ENCODE measurements at places on chromosomes 6 and 20. TPM values are rescaled to one million over a fixed set of nuclear protein-coding genes. Genes with fewer than 3 reads are reported as not detected.
A peak's percentile ranks its signal among the peaks of the same experiment; 100 is the strongest.

HLA-DQA1 gene
- not detected for total RNA-seq

HS3ST5 gene
- total RNA-seq: not detected

DNA sequence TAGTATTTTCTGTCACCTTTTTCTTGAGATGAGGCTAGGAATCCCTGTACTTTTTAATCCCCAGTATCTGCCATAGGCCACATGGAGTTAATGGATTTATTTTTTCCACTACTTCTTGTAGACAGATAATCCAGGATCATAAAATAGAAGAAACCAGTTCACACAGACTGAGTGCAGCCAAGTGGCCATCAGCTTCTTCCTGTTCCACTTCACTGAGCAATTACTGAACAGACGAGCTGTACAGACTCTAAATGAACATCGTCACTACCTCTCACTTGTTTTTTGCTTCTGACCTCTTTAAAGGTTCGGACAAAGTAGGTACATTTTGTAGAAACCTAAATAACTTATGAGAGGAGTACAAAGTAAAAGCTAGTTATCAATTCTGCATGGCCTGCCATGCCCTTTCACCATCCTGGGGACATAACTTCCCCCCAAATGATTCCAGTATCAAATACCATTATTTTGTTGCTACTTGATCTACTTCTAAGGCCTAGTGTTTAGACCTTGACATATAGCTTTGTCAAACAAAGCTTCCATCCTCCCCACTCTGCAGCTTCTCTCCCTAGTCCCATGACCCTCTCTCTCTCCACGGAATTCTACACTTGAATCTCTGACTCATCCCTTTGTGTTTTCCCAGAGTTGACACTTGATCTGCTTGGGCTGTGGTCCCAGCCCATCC is 34.4 kb upstream of the ARHGAP18 start:
- no peak for DNase-seq

GRCh38 chr6:81613606-81614005 is 138.9 kb downstream of the TENT5A start:
- no peak for DNase-seq

GRCh38 chr6:166786704-166787293 is 159.7 kb upstream of the RPS6KA2 start:
- peak; percentile 61 for DNase-seq

DNA sequence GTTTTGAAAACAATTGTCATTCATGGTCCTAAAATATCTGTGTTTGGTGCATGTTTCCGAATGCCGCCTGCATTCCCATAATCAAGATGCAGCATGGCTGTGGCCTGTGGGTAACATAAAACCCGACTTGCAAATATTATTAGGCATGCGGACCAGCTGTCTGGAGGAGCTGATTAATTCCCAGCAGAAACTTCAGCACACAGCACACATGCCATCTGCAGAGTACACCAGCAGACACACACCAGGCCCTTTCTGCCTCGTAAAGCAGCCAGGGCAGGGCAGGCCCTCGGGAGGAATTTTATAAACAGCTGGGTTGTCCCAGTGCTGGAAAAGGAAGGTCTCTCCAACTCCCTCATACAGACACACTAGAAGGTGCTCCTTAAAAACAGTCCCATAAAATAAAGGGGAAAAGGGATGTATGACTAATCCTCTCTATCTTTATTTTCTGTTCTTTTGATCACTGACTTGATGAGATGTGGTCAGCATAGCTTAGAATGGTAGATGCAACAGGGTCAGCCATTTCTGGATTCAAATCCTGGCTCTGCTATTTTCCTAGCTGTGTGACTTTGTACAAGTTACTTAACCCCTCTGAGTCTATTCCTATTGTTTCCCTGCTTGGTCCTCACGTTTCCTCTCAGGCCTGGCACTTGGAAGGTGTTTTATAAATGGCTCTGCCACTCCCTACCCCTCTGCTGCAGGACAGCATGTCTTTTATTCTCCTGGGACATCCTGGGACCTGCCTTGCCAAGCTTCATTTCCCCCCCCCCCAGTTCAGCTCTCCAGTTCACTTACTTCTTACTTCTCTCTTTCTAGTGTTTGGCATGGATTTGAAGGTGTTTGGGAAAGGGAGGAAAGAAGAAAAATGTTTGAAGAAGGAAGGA is 85.9 kb upstream of the TRAF3IP2 start:
- DNase-seq: no peak

DNA sequence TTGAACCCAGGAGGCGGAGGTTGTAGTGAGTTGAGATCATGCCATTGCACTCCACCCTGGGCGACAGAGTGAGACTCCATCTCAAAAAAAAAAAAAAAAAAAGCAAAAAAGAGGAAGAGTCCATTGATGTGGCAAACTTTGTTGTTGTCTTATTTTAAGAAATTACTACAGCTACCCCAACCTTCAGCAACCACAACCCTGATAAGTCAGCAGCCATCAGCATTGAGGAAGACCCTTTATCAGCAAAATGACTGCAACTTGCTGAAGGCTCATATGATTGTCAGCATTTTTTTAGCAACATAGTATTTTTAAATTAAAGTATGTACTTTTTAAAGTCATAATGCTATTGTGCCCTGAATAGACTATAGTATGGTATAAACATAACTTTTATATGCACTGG is 48.8 kb downstream of the ZFP64 start:
- no peak for DNase-seq

DNA sequence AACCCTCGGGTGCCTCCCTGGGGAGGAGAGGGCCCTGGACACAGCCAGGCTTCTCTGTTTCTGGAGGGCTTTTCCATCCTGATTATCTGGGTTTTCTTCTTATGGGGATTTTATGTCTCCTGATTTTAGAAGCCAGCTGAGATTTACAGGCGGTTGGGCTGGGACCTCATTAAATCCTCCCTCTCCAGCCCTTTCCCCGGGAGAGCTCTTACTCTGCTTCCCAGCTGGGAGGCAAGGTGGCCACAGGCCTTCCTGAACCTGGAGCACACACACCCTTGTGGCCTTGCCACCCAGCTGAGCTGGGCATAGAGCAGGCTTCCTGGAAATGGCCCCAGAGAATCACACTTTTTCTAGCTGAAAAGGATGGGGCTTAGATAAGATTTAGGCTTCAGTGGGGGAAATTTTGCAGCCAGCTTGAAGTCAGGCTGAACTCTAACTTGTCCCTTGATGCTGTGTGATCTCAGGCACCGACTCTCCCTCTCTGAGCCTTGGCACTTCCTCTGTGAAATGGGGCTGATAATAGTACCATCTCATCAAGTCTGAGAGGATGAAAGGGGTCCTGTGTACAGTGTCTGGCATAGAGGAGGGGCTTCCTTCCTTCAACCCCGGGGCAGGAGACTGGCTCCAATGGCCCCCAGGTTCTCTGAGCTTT is 16.6 kb downstream of the VSTM2L start:
- no peak for DNase-seq

GRCh38 chr6:139547122-139547776 is 172.8 kb upstream of the CITED2 start:
- no peak for DNase-seq

- DNase-seq: no peak
Measured at GRCh38 chr6:6826095-6826901, 237.8 kb downstream of the LY86 start.

GRCh38 chr20:59400708-59401107 is 100.3 kb downstream of the EDN3 start:
- DNase-seq: no peak

DNA sequence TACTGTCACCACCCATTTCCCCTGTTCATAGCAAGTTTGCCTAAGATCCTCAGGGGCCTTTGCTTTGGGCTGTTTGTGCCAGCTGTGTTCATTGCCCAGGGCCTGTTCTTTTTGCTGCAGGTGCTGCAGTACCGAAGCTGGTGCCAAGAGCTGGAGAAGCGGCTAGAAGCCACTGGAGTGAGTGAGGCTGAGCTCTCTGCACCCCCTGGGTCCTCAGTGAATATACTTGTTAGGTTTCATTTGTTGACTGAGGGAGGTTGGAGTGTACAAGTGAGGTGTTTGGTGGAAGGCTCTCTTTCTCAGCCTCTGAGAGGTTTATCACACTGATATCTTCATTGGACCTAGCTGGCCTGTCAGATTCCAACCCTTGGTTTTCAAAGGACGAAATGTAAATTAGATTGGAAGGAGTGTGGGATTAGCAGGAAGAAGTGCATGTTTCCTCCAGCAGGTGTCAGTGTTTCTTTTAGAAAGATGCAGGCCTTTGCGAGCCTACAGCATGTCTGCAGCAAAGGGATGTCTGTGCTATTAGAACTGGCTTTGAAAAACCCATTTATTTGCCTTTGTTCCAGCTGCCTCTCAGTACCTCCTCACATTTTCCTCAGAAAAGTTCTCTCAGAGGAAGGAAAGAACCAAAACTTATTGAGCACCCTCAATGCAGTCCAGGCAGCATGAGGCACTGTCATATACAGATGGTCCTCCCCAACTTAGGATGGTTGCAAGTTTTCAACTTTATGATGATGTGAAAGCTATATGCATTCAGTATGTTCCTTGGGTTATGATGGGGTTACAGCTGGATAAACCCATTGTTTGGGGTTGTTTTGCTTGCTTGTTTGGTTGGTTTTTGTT is 8.3 kb downstream of the CEP250 start:
- DNase-seq: peak; percentile 60

DNA sequence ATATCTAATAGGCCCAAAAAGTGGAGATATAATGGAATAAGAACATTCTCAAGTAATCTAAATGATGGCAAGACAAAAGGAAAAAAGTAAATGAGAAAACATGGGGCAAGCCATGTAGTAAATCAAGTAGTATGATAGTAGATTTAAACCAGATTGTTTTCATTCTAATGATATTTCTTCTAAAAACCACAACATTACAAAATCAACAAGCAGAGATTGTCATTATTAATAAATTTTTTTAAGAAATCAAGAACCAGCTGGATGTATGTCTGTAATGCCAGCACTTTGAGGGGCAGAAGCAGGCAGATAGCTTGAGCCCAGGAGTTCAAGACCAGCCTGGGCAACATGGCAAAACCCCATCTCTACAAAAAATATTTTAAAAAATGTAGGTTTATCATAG is 155.0 kb downstream of the RNGTT start:
- DNase-seq: no peak

GRCh38 chr6:128316258-128316929 is 204.0 kb downstream of the PTPRK start:
- no peak for DNase-seq

DNA sequence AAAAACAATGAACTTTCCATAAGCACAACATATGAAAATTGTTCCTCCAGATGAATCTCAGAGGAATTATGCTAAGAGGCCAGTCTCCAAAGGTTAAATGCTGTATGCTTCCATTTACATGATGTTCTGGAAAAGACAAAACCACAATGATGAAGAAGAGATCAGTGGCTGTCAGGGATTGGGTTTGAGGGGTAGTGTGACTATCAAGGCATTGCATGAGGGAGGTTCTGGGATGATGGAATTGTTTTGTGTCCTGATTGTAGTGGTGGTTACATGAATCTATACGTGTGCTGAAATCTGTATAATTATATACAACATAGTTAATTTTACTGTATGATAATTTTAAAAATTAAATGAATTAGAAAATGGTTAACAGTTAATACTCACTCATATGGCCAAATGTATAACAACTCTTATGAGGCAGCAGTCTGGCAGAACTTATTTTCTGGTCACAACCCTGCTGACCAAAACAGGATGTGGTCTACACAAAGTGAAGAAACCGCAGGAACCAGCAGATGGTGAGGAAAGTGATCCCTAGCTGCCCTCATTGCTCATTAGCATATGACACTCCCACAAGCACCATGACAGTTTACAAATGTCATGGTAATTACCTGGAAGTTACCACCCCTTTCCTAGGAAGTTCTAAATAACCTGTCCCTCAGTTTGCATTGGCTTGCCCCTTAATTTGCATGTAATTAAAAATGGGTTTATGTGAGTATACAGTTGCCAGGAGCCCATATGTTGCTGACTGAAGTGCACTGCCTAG is 31.9 kb downstream of the NSFL1C start:
- no peak for DNase-seq

GRCh38 chr6:34154668-34155447 is 9.0 kb upstream of the GRM4 start:
- no peak for DNase-seq
